ENCODE measurements at places on chromosomes 4 and X. TPM values are rescaled to one million over a fixed set of nuclear protein-coding genes. Genes with fewer than 3 reads are reported as not detected.

DNA sequence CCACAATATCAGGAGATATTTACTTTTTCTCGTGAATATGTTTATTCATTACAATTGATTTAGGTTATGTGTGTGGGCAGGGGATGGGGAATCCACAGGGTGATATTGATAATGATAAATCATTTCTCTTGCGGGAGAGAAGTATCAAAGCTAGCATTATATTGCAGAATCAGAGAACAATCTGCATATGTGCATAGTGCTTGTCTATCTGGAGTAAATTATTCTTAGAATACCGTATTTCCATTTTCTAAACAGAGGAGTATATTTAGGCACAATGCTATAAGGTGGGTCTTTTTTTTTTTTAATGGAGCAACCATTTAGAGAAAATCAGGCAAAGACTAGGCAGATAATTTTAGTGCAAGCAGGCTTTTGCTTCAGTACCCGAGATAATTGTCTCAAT, 166.0 kb upstream of the ARX start:
- DNase-seq: no peak
- no peak overlapping the region for H3K4me3 ChIP-seq
- no peaks in the 10 kb centered on the region for H3K27me3 ChIP-seq
- no peak overlapping the region for H3K27ac ChIP-seq

- no peak overlapping the region for H3K4me3 ChIP-seq
- DNase-seq: no peak
- H3K36me3 ChIP-seq: no peaks in the 10 kb centered on the region
- no peaks in the 10 kb centered on the region for H3K4me1 ChIP-seq
Measured at GRCh38 chr4:43126595-43126994, 234.1 kb downstream of the GRXCR1 start.

DNA sequence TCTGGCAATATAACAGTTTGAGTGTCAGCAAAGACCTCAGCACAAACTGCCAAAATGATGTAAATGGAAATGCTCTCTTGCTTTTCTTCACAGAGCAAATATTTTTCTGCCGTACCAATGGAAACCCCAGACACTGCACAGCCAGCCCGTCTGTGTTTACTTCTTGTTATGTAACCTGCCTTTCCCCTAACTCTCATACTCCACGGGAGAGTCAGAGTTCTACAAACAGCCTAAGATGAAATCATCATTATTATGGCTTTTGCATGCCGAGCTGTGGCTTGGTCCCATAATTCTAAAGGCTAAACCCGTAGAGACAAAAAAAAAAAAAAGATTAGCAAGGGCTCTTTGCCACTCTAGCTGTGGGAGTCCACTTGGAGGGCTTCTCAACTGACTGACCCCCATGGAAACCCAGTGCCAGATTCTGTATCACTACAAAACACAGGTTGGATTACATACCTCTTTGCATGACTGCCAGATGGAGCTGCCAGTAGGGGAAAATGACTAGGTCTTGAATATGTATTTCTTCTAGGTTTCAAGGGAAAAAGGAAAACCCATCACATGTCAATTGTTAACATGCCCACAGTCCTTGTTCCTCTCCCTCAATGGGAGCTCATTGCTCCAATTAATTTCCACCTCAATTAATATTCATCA, 197.2 kb upstream of the CNKSR2 start:
- DNase-seq: no peak
- no peak overlapping the region for H3K27ac ChIP-seq
- H3K4me1 ChIP-seq: no peaks in the 10 kb centered on the region

DNA sequence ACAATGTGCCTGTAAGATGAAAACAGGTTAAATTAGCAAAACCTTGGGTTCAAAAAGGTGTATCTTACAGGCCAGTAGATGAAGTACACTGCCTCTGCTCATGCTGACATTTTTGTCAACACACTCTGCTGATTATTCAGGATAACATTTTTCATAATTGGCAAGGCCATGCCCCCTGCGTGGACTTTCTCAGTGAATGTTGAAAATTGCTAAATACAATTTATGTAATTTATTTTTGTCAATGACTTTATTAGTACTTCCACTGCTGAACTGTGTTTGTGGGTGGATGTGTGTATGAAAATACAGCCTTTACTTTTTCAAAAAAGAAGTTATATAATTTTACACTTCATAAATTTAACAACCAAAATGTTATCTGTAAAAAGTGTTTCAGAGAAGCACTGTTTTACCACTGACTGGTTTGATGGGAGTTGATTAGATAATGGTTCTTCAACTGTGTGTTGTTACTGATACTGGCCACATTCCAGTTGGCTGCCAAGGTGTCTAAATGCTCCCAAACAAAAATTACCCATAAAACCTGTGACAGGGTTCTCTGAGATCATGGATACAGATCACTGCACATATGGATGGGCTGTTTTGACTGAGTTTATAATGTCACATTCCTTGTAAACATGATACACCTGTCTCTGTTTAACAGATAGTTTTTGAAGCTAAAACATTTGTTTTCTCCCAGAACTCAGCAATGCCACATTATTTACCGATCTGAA, 151.9 kb upstream of the SLC7A11 start:
- H3K36me3 ChIP-seq: no peaks in the 10 kb centered on the region
- H3K27me3 ChIP-seq: no peaks in the 10 kb centered on the region
- no peak for DNase-seq
- no peak overlapping the region for H3K4me3 ChIP-seq

Gene AFP
- not detected for total RNA-seq

Gene ARHGAP4
- 33.4 TPM for total RNA-seq
